ENCODE measurements at places on chromosomes 2 and 18.

GRCh38 chr2:118607641-118608040 is 239.8 kb downstream of the EN1 start:
- no peak for DNase-seq

GRCh38 chr2:215611609-215612386 is 175.9 kb upstream of the FN1 start:
- no peak for DNase-seq

- no peak for DNase-seq
Observed at GRCh38 chr18:74682141-74682990, 84.7 kb downstream of the ZNF407 start.

DNA sequence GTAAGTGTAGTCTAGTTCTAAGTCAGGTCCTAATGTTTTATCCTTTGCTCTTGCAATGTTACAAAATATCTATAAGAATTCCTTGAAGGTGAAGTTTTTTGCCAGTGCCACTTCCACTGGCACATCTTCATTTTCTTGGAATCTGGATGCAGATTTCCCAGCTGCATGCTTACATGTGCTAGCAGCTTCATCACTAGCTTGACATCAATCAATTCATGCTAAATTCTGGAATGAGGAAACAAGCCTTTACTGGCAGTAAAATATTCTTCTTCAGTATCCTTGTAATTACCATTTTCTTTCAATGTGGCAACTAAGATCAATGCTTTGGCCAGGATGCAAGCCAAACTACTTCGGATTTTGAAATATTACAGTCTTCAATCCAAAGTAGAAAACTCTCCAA is 200.6 kb upstream of the SIX2 start:
- no peak for DNase-seq

- no peak for DNase-seq
Observed at GRCh38 chr2:30653847-30654246, 153.4 kb downstream of the CAPN13 start.

DNA sequence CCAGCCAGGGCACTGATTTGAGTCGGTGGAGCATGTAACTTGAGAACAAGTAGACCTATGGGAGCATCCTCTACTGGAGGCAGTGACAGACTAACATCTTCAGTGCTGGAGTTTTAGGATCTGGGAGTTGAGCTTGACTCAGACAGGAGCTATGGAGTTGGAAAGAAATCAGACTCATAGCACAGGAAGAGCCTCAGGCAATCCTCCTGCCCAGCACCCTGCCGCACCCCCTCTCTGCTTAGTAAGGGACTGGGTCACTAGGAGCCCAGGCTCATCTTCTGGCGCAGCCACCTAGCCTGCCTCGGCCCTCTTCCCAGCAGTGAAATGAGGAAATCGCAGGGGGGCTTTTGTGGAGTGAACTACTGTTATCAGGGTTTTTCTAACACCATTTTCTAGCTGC is 3.6 kb downstream of the ARID5A start:
- DNase-seq = no peak

- no peak for DNase-seq
Observed at GRCh38 chr2:181143790-181144300, 163.4 kb downstream of the UBE2E3 start.

GRCh38 chr18:8142932-8143331 is 466.3 kb upstream of the RAB12 start:
- DNase-seq = no peak

DNA sequence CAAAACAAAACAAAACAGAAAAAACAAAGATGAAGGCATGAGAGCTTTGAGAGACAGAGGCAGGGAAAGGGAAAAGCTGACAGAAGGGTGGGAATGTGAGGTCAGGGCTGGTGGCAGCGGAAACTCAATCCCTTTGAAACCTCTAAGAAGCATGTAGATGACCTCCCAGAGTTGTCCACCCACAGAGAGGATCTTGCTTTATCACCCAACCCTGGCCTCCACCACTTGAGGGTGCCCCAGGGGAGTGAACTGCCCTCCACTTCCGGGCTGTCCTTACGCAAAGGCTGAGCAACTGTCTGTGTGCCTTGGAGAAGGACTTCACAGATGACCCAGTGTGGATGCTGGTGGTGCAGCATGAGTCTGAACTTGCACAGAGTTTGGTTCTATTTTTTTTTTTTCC is 26.7 kb downstream of the PDCL3 start:
- no peak for DNase-seq

GRCh38 chr2:163751696-163752095 is 15.9 kb upstream of the FIGN start:
- DNase-seq = no peak

DNA sequence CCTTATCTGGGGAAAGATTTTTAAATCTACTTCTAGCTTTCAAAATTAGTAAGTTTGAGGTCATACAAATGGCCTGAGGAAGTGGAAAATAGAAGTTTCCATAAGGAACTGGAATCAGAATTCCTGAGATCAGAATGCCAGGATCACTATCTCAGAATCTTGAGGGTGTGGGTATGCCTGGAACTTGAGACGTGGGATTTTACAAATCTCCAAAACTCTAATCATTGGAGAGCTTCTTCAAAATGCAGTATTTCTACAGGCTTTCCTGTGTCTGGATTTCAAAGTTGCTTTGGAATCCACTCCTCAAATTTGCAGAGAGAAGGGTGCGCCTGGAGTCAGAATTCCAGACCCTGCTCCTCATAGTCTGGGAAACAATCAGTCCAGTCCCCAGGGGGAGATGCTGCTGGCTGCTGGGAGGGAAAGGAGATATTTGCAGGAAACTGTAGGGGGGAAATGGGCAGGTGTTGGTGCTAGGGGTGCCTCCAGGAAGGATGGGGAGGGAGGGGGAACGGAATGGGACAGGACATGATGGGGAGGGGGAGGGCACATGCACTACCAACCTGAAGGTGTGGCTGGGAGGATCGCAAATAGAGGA is 31.0 kb upstream of the CATIP start:
- no peak for DNase-seq

- no peak for DNase-seq
Observed at GRCh38 chr2:217915706-217916105, 87.1 kb downstream of the TNS1 start.

DNA sequence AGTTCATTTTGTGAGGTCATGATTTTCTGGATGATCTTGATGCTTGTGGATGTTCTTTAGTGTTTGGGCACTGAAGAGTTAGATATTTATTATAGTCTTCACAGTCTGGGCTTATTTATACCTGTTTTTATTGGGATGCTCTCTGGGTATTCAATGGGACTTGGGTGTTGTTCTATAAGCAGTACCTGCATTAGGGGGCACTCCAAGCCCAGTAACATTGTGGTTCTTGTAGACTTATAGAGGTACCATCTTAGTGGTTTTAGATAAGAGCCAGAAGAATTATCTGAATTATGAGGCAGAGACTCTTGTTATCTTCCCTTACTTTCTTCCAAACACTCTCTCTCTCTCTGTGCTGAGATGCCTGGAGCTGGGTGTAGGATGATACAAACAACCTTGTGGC is 470.0 kb downstream of the PIK3C3 start:
- no peak for DNase-seq

GRCh38 chr2:127313406-127313805 is 19.5 kb upstream of the ERCC3 start:
- no peak for DNase-seq

DNA sequence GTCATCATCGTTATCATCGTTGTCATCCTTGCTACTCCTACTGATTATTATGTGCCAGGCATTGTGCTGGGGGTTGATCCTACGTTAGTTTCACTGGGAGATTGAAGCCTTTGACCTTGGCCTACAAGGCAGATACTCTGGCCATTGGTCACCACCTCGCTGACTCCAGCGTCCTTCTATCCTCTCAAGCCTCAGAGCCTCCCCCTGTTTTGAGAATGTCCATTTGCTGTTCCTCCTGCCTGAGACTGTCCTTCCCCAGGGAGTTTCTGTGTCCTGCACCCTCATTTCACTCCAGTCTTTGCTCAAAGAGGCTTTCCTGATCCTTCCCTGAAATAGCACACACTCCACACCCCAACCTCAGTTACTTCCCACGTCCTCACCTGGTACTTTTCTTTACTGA is 57.8 kb downstream of the ACAA2 start:
- no peak for DNase-seq

DNA sequence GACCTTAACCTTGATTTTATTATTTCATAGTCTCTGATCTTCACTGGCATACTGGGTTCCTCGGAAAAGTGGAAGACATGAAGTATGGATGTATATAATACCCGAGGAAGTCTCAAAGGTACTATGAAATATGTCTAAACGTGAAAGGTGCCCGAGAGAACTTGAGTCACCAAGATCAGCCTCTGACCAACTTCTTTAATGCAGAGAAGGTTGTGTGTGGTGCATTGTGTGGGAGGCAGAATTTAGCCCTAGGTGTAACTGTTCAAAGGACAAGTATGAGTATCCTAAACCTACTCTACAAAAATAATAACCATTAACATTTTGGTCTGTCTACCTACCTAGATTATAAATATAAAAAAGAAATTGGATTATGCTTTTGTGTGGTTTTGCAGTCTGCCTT is 36.1 kb downstream of the OSBPL6 start:
- no peak for DNase-seq

- no peak for DNase-seq
Observed at GRCh38 chr2:74525717-74526648, at the start of gene DQX1. DQX1 (minus strand) TSS chr2:74526231; CDS start chr2:74525729, 502 bp downstream.

- no peak for DNase-seq
Observed at GRCh38 chr18:53283708-53284107, 940.8 kb downstream of the MBD2 start.

- DNase-seq = no peak
Observed at GRCh38 chr2:218902427-218902826, 21.8 kb downstream of the WNT10A start.

- no peak for DNase-seq
Observed at GRCh38 chr2:229064749-229065148, 206.3 kb downstream of the PID1 start.

GRCh38 chr2:147373800-147374422 is 470.9 kb upstream of the ACVR2A start:
- no peak for DNase-seq

DNA sequence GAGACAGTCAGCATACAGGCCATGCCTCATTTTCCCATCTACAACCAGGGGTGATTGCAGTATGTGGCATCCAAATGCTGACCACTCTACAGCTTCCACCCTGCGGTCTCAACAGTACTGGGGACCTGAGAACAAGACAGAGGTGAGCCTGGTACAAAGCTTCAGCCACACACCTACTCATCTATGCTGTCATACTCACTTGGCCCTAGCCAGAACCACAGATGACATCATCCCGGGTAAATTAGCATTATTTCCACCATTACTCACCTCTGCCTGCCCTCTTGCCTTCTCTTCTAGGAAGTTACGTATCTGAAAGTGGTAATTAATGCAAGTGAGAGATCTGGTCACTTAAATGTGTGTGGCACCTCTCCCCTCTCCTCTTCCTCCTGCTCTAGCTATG is 208.2 kb upstream of the ARL4C start:
- no peak for DNase-seq

DNA sequence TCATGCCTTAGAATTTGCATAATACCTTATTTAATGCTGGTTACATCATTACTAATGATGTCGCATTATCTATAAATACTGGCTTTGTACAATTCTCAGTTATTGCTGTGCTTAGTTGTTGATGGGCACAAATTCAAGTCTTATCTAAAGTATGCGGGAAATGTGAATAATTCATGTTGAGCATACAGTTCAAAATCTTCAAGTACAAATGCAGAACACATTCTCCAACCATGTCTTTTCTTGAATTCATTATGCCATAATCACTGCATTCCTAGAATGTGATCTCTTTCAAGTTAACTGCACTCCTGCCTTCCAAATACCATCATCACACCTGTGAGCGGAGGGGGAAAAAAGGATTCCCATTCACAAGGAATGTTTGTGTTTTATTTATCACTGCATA is 337.0 kb downstream of the MBD2 start:
- DNase-seq = no peak

DNA sequence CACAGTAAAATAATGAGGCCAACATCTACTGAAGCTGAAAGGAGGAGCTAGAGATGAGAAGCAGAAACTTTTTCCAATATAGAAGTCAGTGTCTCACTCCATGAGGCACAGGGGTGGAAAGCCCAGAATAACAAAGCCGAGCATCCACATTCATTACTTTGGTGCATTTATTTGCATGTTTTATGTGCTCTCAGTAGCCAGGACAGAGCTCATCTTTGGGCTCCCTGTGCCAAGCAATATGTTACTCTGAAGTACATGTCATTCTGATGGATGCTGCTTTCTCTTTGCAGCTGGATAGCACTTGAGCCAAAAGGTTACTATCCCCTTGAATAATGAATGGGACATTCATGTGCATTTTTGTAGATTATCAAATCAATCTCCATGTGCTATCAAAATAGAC is 338.6 kb upstream of the SOX11 start:
- no peak for DNase-seq

DNA sequence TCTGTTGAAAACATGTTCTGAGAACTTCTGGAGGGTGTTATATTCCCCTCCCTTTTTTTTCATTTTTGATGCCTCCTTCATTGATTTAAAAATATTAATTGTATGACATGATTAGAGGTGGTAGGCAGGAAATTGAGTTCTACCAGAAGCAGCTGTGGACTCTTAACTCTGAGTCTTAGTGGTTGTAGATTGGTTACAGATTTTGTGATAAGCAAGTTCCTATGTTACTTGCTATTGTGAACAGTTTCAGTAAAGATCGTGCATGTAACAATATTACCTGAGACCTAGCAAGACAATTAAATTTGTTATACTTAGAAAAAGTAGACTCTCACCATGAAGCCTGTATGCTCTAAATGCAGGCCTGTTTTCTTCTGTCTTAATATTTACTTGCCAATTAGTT is 88.1 kb downstream of the PRPF40A start:
- no peak for DNase-seq

- no peak for DNase-seq
Observed at GRCh38 chr2:218022851-218023530, 20.2 kb upstream of the TNS1 start.

GRCh38 chr18:14974576-14974975 is 226.6 kb downstream of the ANKRD30B start:
- DNase-seq = no peak

DNA sequence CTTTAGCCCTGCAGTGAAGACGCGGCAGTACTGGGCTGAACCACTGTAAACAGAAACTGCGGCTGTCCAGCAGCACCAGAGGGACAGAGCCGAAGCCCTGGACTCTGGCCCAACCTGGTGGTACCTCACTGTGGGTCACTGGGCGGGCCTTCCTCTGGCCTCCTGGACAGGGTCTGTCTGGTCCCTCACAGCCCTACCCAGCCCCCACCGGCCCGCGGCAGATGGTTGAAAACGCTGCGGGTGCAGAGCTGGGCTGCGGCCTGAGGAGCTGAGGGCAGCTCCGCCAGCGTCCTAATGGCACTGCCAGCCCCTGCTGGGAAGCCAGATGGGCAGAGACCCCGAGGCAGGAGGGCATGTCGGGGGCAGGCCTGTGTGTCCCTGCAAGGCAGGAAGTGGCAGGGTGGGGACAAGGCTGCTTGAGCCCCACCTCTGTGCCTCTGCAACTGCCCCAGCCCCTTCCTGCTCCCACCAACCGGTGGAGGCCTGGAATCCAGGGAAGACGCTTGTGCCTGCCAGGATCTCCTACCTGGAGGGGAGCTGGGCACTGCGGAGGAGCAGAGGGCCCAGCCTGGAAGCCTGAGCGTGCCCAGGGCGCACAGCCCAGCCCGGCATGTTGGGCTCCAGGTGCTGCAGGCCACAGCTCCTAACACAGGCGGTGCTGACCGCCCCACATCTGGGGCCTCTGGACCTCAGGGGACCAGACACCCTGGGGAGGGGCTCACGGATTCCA is 36.3 kb downstream of the HS6ST1 start:
- DNase-seq = no peak

- DNase-seq = no peak
Observed at GRCh38 chr18:23650968-23651927, 11.5 kb downstream of the ANKRD29 start.
